ENCODE measurements at places on chromosomes 12 and 14.

GRCh38 chr14:89641495-89642175 is 224.6 kb upstream of the FOXN3 start:
- DNase-seq, result no peak

DNA sequence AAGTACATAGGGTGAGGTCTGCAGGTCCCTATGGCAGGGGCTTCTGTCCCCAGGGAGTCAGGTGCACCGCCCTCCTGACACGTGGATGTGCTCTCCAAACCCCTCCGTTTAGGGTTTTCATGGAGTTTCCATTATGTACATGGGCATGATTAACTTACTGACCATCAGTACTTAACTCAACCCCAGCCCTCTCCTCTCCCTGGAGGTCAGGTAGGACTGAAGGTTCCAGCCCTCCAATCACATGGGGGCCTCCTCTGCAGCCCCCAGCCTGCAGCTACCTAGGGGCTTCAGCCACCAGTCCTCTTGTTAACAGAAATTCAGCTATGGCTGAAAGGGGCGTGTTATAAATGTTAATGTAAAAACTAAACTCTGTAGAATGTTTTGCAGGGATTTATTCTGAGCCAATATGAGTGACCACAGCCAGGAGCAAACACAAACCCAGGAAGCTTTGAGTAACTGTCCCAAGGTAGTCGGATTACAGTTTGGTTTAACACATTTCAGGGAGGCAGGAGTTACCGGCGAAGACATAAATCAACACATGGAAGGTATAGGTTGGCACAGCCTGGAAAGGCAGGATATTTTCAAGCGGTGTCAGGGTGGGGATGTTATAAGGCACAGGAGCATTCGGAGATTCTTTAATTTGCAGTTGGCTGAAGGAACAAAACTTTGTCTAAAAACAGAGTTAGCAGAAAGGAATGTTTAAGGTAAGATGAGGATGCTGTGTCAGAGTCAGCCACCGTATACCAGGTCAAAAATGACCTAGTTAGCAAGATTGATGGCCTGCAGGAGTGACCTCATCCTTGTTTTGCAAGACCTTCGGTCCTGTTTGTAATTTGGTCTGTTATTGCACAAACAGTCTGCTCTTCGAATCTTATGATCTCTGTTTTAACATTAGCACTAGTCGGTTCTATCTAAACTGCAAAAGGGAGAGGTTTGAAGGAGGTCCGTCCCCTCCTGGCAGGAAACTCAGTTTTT is 75.2 kb downstream of the TNFAIP2 start:
- DNase-seq, result no peak

DNA sequence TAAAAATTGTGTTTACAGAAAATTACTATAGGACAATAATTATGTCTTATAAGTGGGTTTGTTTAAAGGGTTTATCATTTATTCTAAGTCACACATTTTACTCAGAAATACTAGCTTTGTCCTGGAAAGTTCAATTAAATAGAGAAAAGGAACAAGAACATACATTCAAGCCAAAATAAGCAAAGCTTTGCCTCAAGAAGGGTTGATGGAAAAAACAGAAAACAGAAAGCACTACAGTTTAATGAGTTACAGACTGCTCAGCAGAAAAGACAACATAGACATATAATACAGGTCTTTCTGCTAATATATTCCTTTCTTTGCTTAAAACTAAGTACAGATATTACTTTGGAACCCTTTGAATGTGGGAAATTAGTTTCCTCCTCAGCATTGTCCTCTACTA is 703.0 kb upstream of the LRFN5 start:
- no peak for DNase-seq

- no peak for DNase-seq
These were observed 86.0 kb upstream of the BCL11B start for GRCh38 chr14:99357916-99358390.

GRCh38 chr12:80264891-80265290 is 165.6 kb downstream of the OTOGL start:
- no peak for DNase-seq

DNA sequence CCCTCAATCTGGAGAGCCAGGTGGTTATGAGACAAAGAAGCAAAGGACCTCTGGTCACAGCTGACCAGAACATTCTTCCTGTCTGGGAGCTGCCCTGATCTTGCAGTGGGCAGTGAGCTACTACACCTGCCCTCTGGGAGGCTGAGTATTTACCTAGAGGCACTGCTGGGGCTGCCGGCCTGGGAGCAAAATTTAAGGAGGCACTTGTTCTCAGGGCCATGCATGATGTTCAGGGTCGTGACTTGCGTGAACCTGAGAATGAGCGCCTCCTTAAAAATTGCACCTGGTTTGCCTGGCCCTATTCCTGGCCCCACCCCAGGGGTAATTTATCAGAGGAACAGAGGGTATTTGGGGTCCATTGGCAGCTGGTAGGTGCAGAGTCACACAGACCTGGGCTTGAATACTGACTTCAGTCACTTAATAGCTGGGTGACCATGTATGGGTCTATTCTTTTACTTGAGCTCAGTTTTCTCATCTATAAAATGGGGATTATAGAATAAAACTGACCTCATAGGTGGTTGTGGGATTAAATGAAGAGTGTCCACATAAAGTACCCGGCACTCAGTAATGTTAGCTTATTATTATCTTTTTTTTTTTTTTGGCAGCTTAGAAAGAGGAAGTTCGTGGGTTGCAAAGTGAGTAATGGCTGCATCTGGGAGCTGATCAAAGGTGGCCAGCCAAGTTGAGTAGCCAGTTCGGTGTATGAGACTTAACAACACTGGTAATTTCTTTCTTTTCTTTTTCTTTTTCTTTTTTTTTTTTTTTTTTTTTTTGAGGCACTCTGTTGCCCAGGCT is 107.4 kb upstream of the MED13L start:
- DNase-seq, result no peak

GRCh38 chr12:127550271-127550670 is 716.7 kb upstream of the TMEM132C start:
- peak; percentile 42 for DNase-seq

DNA sequence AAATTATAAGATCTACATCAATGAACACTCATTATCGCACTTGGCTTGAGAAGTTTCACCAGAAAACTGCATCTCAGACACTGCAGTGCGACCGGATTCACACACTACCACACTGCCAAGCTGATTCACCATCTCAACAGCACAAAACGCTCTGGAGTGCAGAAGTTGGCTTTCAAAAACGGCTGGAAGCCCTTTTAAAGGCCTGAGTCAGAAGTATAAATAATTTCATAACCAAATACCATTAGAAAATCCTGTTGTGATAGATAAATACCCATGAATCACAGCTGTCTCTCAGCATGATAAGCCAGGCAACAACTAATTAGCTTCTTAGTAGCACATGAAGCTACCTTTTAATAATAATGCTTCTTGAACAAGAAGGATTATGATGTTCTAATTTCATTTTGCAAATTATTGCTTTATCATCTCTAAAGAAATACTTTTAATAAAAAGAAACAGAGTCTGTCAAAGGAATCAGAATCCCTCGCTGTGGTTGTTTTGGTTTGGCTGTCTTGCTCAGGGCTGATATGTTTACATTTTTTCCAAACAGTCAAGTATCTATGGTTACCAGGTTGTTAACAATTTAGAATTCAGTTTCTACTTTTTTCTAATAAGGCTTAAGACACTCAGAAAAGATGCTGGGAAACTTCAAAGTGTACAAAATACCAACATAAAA is 51.2 kb downstream of the SLC2A13 start:
- no peak for DNase-seq

- DNase-seq, result peak; percentile 25
These were observed 207.0 kb downstream of the ATP23 start for GRCh38 chr12:58148405-58148804.

GRCh38 chr14:68550338-68550715 is 242.5 kb downstream of the ZFP36L1 start:
- no peak for DNase-seq

GRCh38 chr14:24965934-24966578 is 83.9 kb downstream of the STXBP6 start:
- peak; percentile 47 for DNase-seq

DNA sequence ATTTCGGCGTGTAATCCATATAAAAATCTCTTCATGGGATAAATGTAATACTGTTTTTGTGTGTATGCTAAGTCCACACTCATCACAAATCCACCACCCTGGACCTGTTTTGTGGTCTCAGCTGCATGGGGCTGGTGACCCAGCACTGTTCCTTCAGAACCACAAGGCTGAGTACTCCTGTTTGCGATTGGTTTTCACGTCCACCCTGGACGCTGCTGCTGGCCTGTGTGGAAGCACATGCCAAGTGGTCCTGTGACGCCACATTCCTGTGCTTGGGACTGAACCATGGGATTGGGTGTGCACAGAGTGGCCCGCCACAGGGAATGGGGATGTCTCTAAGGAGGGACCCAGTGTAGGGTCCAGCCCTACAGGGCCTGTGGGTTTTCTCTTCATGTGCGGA is 4.3 kb downstream of the PUS1 start:
- DNase-seq, result no peak

GRCh38 chr14:35369701-35370191 is 34.8 kb downstream of the NFKBIA start:
- no peak for DNase-seq

DNA sequence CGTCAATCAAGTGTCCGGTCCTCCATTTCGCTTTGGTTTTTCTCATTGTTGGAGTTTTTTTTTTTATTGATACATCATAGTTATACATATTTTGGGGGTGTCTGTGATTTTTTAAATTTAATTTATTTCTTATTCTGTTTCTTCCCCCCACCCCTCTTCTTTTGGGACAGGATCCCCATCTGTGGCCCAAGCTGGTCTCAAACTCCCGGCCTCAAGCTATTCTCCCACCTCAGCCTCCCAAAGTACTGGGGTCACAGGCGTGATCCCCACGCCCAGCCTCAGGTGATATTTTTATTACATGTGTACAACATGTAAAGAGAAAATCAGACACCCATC is 51.3 kb upstream of the ZFP36L1 start:
- no peak for DNase-seq

- DNase-seq, result no peak
These were observed 15.2 kb upstream of the FOXN3 start for GRCh38 chr14:89432226-89432625.

GRCh38 chr12:125330645-125331341 is 265.6 kb downstream of the AACS start:
- peak; percentile 58 for DNase-seq

DNA sequence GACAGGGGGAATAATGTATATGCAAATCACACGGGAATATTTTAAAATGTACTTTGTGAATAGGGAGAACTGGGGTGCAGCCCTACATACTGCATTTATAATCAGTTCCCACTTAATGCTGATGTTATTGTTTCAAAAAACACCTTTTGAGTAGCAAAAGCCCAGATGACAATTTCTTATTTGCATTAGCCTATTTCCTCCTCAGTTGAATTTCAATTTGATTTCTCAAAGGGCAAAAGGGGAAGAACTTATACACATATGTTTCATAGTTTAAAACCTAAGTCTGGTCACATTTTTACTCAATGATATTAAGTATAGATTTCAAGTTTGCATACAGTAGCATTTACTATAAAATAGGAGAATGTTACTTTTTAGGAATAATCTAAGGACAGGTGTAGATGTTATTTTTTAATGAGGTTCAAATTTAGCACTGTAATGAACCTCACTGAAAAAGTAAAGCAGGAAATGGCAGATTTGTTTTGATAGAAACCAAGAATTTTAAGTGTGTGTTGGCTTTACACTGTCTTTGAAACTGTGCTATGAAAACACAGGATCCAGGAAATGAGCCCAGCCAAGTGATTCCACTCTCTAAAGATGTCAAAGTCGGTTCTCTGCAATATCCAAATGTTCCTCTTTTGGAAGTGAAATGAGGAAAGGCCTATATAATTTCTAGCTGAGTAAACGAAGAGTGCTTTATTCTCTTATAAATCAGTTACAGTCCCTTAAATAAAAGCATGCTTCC is 367.4 kb downstream of the BTG1 start:
- no peak for DNase-seq

DNA sequence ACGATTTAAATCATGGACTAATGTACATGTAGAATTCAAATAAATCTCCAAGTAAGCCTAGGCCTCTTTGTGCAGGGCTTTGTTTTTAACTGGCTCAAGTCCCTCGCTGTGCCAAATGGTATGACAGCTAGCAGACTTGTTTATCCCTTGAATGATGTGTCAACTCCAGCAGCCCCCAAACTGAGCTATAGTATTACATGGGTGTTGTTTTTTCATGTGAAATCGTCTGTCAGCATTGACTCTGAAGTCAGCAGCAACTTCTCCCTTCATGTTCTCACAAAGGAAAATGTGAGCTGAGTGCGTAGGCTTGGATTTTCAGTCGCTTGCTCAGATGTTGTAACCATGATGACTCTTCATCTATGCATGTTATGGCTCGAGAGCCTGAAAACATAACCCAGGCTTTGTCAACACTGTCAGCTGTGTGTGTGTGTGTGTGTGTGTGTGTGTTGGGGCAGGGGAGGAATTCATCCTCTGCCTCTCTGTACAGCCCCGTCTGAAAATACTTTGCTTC is 73.3 kb downstream of the PTHLH start:
- no peak for DNase-seq

GRCh38 chr12:9179781-9180180 is 28.4 kb downstream of the PZP start:
- DNase-seq, result no peak

DNA sequence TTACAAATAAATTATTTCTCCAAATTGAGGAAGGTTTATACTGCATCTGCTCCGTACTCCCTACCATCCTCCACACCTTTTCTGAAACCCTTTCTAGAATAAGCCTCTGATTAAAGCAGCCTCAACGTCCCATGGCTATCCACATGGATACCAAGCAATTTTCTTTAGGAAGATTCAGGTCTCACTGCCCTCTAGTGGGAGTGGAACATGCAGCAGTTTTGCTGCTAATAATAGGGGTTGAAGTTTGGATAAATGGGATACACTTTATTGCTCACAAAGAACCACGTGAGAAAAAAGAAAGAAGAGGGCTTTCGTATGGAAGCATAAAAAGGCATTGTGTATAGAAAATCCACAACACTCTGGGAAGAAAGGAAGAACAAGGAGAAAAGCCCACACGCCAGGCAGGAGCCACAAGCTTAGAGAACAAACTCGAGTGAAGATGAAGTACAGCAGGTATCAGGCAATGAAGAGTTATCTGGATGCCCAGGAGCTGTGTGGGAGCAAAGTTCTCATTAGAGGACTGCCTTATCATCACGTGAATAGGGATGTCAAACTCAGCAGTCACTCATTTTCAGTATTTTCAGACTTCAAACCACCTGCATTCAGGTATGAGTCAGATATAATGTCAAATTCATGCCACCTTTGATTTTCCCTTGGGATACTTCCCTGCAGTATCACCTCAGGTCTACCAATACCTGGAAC is 45.8 kb downstream of the CCER1 start:
- DNase-seq, result peak; percentile 39

Measured in LoVo (cell line).